ENCODE measurements at places on chromosomes 7 and 10.

DNA sequence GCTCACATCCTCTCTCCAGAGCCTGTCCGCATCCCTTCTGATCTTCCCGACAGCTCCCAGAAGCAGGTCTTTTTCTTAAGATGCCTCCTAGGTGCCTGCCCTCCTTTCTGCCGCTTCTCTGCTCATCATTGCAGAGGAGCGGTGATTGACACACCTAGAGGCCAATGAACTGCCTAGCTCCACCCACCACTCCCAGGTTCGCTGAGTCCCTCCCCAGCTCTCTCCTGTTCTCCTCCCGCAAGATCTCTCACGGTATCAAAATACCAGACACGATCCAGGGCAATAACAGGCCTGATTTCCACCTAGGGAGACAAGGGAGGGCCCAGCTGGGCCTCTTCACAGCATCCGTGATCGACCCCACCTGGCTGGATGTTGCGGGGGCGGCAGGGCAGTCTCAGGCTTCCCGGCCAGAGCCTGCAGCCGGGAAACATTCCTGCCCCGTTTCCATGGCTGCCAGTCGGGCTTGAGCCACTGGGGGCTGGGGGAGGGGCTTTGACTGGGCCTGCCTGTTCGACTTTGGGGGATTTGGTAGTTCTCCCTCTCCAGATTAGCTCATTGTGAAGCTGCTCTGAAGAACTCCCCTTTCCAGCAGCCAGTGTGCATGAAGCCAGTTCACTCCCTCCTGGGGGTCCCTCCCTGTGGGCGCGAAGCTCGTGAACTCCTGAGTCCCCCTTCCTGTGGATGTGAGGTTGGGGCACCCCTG lies 373.5 kb downstream of the RPS24 start:
- peak; percentile 55 for DNase-seq

DNA sequence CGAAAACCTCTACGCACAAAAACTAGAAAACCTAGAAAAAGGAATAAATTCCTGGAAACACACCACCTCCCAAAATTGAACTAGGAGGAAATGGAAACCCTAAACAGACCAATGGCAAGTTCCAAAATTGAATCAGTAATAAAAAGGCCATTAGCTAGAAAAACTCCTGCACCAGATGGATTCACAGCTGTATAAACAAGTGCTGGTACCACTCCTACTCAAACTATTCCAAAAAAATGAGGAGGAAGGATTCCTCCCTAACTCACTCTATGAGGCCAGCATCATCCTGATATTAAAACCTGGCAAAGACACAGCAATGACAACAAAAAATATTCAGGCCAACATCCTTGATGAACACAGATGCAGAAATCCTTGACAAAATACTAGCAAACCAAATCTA lies 228.2 kb downstream of the CHRM2 start:
- DNase-seq = no peak

GRCh38 chr7:14275356-14275755 lies 285.9 kb upstream of the ETV1 start:
- DNase-seq = no peak

- no peak for DNase-seq
These were observed 50.3 kb downstream of the HIP1 start for GRCh38 chr7:75688200-75689136.

DNA sequence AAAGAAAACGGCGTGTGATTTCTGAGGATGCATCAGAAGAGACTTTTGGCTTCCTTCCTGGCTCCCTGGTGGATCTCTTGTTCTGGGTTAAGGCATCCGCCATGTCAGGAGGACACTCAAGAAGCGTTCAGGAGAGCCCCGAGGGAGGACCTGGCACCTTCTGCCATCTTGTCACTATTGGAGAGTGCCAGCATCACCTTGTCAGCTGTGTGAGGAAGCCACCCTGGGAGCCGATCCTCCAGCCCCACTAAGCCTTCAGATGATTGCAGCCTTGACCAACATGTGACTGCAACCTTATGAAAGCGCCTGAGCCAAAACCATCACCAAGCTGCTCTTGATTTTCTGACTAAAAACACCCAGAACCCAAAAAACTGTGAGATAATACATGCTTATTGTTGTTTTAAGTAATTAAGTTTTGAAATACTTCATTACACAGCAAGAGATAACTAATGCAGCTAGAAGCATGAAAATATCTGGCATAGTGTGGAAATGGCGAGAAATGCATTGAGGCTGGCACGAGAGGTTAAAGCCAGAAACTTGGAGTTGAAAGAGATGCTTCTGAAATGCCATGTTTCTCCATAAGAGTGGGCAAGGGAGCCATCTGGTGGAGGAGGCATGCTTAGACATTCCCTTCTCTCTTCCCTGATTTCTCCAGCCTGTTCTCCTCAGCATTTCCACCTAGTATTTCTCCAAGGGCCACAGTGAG lies 5.4 kb upstream of the ZFYVE27 start:
- DNase-seq = no peak

- no peak for DNase-seq
These were observed 220.0 kb downstream of the FAM107B start for GRCh38 chr10:14554491-14555205.

DNA sequence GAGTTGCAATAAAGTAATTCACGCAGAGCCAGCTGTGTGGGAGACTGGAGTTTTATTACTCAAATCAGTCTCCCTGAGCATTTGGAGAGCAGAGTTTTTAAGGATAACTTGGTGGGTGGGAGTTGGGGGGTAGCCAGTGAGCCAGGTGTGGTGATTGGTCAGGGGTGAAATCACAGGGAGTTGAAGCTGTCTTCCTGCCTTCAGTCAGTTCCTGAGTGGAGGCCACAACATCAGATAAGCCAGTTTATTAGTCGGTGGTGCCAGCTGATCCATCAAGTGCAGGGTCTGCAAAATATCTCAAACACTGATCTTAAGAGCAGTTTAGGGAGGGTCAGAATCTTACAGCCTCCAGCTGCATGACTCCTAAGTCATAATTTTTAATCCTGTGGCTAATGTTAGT lies 3.3 kb upstream of the CYP51A1 start:
- no peak for DNase-seq

DNA sequence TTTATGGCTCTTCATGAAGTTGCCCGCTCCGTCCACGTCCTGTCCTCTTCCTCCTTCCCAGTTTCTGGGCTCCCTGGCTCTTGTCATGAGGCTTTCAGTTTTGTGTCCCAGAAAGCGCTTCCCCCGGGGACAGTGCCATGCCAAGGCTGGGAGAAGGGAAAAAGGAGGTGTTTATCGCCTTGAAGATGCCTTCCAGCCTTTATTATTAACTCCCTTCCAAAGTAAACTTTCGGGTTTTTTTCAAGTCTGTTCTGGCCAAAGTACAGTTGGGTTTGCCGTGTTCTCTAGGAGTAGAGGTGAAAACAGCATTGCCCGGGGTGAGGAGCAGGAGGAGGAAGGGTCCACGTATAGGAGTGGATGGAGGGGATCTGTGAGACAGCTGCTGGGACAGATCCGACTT lies 117.2 kb downstream of the CUX1 start:
- no peak for DNase-seq

DNA sequence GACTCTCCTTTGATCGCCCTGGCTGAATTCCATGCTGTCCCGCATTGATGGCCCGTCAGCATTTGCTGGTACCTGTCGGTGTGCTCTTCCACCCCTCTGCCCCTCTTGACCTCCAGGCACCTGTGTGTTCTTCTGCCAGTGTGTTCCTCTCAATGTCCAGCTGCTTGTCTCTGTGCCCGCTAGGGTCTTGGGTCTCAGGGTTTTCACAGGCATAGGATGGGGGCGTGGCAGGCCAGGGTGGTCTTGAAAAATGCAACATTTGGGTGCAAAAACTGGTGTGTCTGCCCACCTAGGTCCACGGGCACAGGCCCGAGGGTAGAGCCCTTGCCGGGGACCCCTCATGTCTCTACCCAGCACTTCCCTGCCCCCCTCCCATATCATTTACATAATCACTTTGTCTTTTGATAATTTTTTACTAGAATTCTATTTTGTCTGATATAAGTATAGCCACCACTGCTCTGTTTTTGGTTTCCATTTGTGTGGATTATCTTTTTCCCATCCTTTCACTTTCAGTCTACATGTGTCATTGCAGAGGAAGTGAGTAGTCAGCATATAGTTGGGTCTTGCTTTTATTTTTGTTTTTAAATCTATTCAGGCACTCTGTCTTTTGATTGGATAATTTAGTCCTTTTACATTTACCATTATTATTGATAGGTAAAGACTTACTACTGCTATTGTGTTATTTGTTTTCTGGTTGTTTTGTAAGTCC lies 46.6 kb upstream of the ADRA2A start:
- DNase-seq = no peak

GRCh38 chr7:128697302-128697905 lies 25.3 kb downstream of the GARIN1A start:
- peak; percentile 27 for DNase-seq

GRCh38 chr10:74371696-74372095 lies 220.7 kb downstream of the ADK start:
- no peak for DNase-seq

- DNase-seq = no peak
These were observed 337.0 kb upstream of the PRKCQ start for GRCh38 chr10:6917125-6917524.

DNA sequence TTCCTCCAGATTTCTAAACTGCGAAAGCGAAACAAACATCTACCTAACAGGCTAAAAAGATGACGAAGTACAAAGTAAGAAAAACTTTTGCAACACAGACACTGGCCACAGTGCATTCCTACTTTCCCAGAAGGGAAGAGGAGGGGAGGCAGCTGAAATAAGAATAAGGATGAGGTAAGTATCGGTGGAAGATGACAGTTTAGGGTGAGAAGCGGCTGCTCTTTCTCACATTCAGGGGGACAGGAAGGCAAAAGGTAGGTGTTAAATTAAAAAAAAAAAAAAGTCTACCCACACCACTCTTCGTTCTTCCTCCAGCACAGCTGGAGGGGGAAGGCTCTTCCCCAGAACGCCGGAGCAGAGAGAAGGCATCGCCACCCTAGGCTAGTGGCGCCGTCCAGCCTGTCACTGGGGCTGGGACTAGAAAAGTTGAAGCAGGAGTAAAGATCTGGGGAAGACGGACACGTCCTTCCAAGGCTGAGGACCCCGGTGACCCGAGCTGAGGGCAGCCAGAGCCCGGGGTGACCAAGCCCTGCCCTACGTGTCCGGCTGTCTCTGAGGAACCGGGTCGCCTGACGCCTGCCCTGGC lies 846 bp downstream of the DNAJC1 start:
- DNase-seq = peak; percentile 63

- DNase-seq = no peak
These were observed 42.3 kb downstream of the DPYSL4 start for GRCh38 chr10:132229096-132229495.

- DNase-seq = no peak
These were observed 21.4 kb downstream of the LAT2 start for GRCh38 chr7:74231232-74231590.

DNA sequence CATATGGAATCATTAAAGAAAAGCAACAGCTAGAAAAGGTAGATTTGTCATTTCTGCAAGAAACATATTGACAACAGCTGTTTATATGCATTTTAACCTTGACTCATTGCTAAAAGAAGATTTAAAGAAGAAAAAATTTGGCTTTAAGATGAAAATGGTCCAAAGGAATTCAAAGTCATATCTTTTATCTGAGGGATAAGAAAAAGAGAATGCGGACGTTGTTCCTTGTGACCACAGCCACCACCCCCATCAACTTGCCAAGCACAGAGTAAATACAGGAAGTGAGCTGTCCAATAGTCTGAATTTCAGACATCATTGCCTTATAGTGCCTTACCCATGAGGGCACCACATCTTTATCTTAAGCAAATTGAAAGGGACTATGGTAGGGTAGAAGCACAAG lies 7.3 kb upstream of the CRPPA start:
- no peak for DNase-seq

GRCh38 chr7:115911465-115911864 lies 119.1 kb downstream of the TFEC start:
- DNase-seq = no peak

DNA sequence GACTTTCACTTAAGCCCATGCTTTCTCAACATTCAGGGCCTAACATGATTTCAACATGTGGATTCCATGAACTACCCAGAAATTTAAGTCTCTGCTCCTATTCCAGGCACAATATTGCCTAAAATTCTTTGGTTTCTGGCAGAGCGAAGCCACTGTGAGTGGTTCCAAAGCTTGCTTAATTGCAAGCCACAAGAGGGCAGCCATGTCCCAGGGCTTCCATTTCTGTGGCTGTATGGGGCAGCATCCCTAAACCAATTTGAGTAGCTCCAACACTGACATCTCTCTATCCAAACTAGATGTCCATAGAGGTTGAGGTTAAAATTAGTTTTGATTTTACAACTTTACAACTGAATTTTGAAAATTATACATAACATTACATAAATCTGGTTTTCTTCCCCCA lies 56.3 kb upstream of the MDFIC start:
- peak; percentile 19 for DNase-seq

- DNase-seq = no peak
These were observed 336.2 kb downstream of the DPP6 start for GRCh38 chr7:154388412-154388811.

- DNase-seq = no peak
These were observed 20.1 kb upstream of the PRKAR1B start for GRCh38 chr7:747186-747585.

DNA sequence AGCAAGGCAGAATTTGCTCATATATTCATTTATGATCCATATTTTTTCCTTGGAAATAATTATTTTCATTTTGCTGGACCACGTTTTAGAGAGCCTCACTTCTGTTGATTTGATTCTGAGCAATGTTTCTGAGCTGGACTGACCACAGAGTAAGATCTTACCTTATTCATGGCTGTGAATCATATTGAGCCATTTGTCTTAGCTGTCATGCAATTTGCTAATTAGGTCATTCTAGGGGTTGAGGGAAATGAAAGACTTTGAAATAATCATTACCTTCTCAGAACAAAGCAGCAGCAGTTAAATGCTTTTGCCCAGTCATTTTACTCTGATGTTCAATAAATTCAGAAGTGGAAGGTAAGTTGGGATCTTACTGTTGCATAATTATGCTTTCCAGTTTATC lies 251.4 kb downstream of the SDK1 start:
- no peak for DNase-seq

- DNase-seq = peak; percentile 48
These were observed 29.7 kb downstream of the VIM start for GRCh38 chr10:17257466-17258321.

GRCh38 chr7:135858851-135859250 lies 110.2 kb upstream of the FAM180A start:
- no peak for DNase-seq

DNA sequence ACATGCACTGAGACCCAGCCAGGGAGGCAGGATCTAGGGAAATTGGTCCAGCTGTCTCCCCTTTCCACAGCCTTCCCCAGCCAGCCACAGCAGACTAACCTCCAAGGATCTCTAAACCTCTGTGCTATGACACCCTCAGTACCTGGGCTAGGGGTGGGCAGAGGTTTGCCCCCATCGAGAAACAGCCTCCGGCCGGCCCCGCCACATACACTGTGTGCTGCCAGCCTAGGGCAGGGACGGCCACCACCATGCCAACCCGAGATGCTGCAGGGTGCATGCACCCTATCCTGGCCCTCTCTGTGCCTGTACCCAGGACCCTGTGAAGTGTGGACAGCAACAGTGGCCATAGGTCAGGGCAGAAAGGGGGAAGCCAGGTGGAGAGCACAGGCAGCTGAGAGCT lies 58.1 kb downstream of the PARP12 start:
- DNase-seq = no peak

- DNase-seq = no peak
These were observed 471.4 kb downstream of the LRMDA start for GRCh38 chr10:75902816-75903215.

- DNase-seq = no peak
These were observed 160.2 kb upstream of the SVIL start for GRCh38 chr10:29794776-29795611.
